ENCODE measurements at places on chromosomes 16 and 17. TPM values are rescaled to one million over a fixed set of nuclear protein-coding genes. Genes with fewer than 3 reads are reported as not detected.

Gene ADCY7
- total RNA-seq: 8.7 TPM

Gene ZFPM1
- 1.2 TPM for total RNA-seq

Gene FAAP100
- 24.2 TPM for total RNA-seq

Gene HAGH
- 49.1 TPM for total RNA-seq

Gene HCRT
- total RNA-seq: not detected

Gene LRRC46
- total RNA-seq: not detected

Gene LGALS9B
- not detected for total RNA-seq

Gene NOTUM
- total RNA-seq: 0.31 TPM

Gene TBC1D16
- 35.4 TPM for total RNA-seq

Gene ROGDI
- 38.7 TPM for total RNA-seq

Gene SLX4
- total RNA-seq: 6.2 TPM

Gene MBTPS1
- 78.1 TPM for total RNA-seq

Gene PDPR
- 8.7 TPM for total RNA-seq

Gene ZNF750
- not detected for total RNA-seq

Data from occipital lobe (tissue), 3 donors.